ENCODE measurements at places on chromosomes 5 and 9. TPM values are rescaled to one million over a fixed set of nuclear protein-coding genes. Genes with fewer than 3 reads are reported as not detected.

FOXD4 gene
- polyA plus RNA-seq, result 0.51 TPM

FBXW5 gene
- 30.0 TPM for polyA plus RNA-seq

LCN9 gene
- polyA plus RNA-seq, result not detected

DNA sequence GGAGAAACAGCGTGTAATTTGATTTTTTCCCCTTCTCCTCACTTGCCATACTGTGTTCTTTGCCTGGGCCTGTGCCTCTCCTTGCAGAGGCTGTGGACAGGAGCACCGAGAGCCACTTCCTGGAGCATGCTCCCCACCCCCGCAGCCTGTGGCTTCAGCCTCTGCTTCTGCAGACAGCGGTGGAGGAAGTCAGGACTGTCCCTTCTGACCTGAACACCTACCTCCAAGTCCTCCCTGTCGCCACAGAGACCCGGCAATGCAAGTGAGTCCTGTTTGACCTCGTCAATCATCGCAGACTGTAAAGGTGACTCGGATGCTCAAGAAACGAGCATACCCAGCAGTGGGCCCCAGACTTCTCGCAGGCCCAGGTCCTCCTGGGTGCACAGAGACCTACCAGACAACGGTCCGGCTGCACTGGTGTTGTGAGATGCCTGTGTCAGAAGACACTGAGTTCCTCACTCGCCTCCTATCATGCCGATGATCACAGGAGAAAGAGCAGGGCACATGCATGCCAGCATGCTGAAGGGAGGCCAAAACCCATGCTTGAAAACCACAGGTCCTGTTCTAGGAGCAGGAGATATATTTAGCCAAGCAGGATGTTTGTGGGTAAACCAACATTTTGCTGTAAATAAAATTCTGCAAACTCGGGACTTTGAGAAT is 198.8 kb downstream of the AUH start:
- no peak for DNase-seq

SOHLH1 gene
- polyA plus RNA-seq, result 0.11 TPM

- DNase-seq, result no peak
These were observed 288.7 kb downstream of the RFX3 start for GRCh38 chr9:3237121-3237520.

DNA sequence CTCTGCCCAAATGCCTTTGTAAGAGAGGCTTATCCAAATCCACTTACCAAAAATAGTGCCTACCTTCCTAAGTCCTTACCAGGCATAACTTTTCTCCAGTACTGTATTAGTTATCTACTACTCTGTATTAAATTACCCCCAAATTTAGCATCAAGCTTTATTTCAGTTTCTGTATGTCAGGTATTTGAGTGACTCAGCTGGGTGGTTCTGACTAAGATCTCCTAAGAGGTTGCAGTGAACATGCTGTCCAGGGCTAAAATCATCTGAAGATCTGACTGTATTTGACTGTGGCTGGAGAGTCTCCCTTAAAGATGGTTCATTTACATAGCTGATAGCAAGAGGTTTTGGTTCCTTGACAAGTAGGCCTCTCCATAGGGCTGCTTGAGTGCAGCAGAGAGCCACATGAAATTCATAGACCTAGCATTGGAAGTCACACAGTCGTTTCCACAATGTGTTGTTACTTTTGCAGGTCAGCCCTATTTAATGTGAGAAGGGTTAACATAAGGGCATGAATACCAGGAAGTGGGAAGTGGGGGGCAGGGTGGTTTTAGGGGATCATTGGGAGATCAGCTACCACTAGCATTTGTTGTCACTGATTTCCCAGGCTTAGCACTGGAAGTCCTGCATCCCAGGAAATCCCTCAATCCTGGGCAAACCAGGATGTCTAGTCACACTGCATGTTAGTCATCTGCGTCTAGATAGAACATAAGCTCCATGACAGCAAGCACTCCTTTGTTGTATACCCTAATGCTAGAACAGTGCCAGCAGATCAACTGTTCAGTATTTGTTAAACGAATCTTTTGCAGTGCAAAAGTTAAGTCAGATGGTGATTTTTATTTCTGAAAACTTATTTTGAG is 2.0 kb upstream of the ZNF622 start:
- DNase-seq, result peak; percentile 33

Data from muscle of back (tissue), 13 donors.